Stimulated activated CD4-positive, alpha-beta T cell treated with anti-CD3 and anti-CD28 coated beads, TNF-alpha, amount 100 ng/mL, for 4 hours (primary cell): ENCODE measurements at places on chromosomes 12 and 14.

DNA sequence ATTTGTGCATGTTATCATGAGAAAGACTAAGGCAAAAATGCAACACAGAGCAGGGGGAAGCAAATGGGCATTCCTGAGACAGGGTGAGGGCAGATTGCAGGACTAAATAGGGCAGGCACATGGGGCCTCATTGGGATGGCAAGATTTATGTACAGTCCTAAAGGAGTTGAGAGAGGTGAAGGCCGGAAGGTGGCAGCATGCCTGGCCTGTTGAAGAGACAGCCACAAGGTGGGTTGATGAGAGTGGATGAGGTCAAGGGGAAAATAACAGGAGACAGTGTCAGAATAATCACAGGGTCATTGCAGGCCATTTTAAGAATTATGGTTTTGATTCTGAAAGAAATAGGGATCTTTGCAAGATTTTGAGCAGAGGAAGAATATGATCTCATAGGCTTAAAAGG lies 21.0 kb downstream of the PAH start:
- no peak for DNase-seq

DNA sequence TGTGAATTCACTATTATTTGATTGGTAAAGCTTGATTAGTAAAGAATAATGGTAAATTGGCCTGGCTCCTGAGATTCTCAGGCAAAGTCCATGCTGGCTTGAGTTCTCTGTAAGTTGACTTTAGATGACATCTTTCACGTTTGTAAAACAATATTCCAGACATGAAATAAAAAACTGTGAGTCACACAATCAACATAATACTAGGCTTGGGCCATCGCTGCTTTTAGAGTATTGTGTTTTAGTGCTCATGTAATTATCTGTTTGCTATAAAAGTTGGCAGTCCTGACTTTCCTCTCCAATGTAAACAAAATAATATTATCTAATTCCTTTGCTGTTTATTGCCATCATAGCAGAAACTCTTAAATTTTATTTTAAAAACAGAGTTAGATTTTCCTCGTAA lies 3.9 kb upstream of the TBC1D30 start:
- DNase-seq, result no peak

GRCh38 chr12:72100854-72101253 lies 162.2 kb downstream of the TPH2 start:
- DNase-seq, result no peak

- no peak for DNase-seq
Observed at GRCh38 chr12:94686834-94687628, 36.7 kb upstream of the TMCC3 start.

- DNase-seq, result no peak
Observed at GRCh38 chr12:64608901-64609535, 1.3 kb upstream of the RASSF3 start.

DNA sequence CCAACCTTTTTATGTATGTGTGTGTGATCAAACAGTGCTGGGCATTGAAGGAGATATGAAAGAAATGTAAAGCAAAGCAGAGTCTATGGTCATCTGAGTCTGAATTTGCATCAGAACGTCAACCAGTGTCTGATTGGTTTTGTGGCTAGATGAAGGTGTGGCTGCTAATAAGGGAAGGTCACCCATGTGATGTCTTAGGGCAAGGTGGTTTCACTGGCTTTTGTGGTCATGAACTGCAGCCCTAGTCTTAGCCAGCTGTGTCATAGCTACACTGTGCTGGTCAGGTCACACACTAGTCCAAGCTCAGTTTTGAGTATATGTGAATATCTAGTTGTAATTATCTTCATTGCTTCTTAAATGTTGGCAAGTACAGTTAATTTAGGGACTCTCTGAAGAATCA lies 105.8 kb downstream of the TGFB3 start:
- no peak for DNase-seq

- DNase-seq, result no peak
Observed at GRCh38 chr12:124910561-124911478, 3.6 kb downstream of the UBC start.

- DNase-seq, result no peak
Observed at GRCh38 chr14:23620177-23620702, 15.9 kb upstream of the DHRS2 start.

DNA sequence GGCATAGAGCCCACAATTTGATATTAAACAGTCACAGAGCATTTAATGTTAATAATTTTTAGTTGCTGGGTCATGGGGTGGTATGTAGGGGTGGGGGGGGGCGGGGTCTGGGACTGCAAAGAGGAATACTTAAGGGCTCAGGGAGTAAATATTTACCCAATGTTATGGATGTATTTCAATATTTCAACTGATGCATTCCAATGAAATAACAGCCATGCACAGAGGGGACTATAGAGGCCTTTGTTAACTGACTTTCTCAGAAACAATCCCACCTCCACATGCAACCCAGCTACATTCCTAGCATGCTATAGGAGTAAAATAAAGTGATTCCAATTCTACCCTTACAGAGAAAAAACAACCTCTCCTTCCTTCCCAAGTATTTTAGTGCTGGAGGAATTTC lies 7.9 kb upstream of the BBS10 start:
- DNase-seq, result no peak

GRCh38 chr14:90332271-90332584 lies 487 bp upstream of the NRDE2 start:
- no peak for DNase-seq

DNA sequence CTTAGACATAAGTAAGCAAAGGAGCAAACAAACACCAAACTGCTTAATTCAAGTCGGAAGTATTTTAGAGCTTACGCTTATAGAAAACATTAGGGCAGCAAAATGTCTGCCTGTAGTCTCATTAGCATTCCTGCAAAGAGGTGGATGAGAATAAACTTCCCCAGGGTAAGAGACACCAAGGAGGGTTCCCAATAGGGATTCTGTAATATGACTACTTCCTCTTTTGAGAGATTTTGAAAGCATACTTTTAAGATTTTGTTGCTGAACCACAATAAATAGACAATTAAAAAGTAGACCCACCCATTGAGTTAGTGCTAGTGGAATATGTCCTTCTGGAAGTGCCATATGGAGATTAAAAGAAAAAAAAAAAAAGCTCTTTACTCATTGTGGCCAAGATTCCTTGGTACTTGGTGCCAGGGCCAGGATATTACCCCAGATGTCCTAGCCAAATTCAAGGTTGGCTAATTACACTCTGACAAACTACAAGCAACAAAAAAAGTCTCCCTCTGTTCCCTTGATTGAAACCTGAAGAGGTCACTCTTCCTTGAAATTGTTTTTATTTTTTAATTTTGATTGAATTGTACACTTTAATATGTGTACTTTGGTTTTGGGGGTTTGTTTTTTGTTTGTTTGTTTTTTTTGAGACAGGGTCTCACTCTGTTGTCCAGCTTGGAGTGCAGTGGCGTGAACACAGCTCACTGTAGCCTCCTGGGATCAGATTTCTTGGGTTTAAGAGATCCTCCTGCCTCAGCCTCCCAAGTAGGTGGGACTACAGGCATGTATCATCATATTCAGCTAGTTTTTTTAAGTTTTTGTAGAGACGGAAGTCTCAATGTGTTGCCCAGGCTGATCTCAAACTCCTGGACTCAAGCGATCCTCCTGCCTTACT lies 8.7 kb downstream of the CLIP1 start:
- DNase-seq, result no peak

DNA sequence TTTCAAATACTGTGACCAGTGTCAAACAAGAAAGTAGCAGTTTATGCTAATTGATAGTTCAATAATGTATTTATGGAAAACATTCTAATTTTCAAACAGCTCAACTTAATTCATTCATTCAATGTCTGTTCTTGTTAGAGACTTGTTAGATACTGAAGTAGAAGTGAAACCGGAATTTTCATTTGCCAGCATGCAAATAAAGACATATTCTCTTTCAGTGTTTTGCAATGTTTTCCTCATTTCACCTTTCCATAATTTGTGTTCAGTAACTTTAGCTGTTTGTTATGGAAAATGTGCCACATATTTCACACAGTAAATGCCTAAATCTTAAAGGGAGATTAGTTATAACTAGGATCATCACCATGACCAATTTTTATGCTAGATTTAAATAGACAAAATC lies 21.2 kb downstream of the TAS2R50 start:
- DNase-seq, result no peak

DNA sequence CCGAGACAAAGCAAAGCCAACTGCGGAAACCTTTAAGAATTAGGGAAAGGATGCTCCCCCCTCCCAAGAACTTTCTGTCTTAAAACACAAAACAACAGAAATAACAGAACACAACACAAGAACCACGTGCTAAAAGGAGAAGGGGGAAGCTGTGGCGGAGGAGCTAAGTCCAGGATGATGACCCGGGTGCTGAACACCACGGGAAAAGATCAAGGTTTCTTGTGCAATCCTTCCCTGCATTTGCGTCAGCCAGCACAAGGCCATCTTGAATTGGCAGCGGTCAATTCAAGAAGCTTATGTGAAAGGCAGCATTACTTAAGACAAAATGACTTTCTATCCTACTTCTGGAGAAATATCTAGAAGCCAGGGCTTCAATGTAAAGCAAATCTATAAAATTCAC lies 11.0 kb upstream of the CREBL2 start:
- no peak for DNase-seq

DNA sequence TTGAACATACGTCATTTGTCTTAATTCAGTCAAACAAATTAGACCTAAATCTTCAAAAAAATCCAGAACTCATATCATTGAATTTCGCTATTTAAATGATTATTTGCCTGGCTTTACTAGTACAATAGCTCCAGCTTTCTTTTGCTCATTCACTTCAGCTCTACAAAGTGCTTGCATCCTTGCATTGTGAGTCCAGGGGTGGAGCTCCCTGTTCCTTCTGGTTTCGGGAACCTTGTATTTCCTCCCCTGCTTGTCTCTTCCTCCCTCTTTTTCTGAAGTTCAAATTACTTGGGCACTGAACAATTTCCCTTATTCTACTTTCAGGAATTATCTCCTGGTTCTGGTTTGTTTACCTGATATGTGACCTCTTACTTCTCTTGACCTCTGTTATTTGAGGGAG lies 58.1 kb upstream of the KITLG start:
- no peak for DNase-seq

- DNase-seq, result no peak
Observed at GRCh38 chr14:102525219-102525928, 15.8 kb upstream of the ANKRD9 start.

DNA sequence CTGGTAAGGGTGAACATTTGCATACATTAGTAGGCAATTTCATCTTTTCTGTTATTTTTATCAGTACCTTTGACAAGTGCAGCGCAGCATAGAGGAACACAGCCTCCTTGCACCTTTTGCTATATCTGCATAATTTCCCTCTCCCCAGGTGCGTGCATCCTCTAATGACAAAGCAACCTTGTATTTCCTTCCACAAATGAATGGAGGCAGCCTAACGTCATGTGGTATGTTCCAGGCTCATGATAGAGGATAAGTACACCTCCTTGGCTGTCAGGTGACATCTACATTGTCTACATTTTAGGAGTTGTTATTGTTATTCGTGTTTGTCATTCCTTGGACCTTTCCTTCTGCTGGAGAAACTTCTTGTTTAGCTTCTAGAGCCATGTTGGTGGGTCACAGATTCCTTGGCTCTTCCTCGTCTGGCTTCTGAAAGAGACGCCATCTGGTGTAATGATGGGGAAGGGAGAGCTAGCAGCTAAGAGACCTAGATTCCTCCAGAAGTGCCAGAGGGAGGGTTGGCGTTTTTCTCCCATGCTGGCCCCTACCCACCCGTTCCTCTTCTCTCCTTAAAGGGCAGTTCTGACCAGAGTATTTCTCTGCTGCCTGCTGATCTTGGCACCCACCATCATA lies 37.0 kb downstream of the EVL start:
- no peak for DNase-seq

GRCh38 chr12:80838708-80839107 lies 99.0 kb downstream of the LIN7A start:
- DNase-seq, result no peak

GRCh38 chr12:53208877-53209463 lies 1.9 kb upstream of the ITGB7 start:
- DNase-seq, result no peak
